ENCODE measurements at places on chromosomes 4 and X. TPM values are rescaled to one million over a fixed set of nuclear protein-coding genes. Genes with fewer than 3 reads are reported as not detected.

The TCEAL8 gene
- 56.3 TPM for polyA plus RNA-seq

The NPY1R gene
- polyA plus RNA-seq = not detected

The DGAT2L6 gene
- not detected for polyA plus RNA-seq

The SPANXN4 gene
- not detected for polyA plus RNA-seq

The EPHA5 gene
- not detected for polyA plus RNA-seq

The SPATA4 gene
- not detected for polyA plus RNA-seq

The TCEAL6 gene
- not detected for polyA plus RNA-seq

The PDHA2 gene
- not detected for polyA plus RNA-seq

The ABCD1 gene
- 3.4 TPM for polyA plus RNA-seq

The ZFP92 gene
- polyA plus RNA-seq = 0.41 TPM

The NPFFR2 gene
- not detected for polyA plus RNA-seq

The FRMD7 gene
- polyA plus RNA-seq = not detected

The SORCS2 gene
- polyA plus RNA-seq = not detected

The NEUROG2 gene
- not detected for polyA plus RNA-seq

The LSM6 gene
- polyA plus RNA-seq = 67.5 TPM

The AFM gene
- polyA plus RNA-seq = not detected

The RPA4 gene
- polyA plus RNA-seq = not detected

The CXCL5 gene
- not detected for polyA plus RNA-seq

The TLR3 gene
- 5.2 TPM for polyA plus RNA-seq

The SFRP2 gene
- polyA plus RNA-seq = not detected

The PPP4R3C gene
- not detected for polyA plus RNA-seq

The TRPC3 gene
- not detected for polyA plus RNA-seq

The PASD1 gene
- polyA plus RNA-seq = not detected

The LDOC1 gene
- polyA plus RNA-seq = 19.3 TPM

The MAP3K15 gene
- not detected for polyA plus RNA-seq

The C1QTNF7 gene
- not detected for polyA plus RNA-seq

The FGFBP2 gene
- polyA plus RNA-seq = 99.3 TPM

The F8A3 gene
- 9.2 TPM for polyA plus RNA-seq

The MTNR1A gene
- not detected for polyA plus RNA-seq

The GPR82 gene
- polyA plus RNA-seq = 0.59 TPM

The KDM5C gene
- 39.1 TPM for polyA plus RNA-seq

The SH3D19 gene
- polyA plus RNA-seq = not detected

The MAGEA12 gene
- polyA plus RNA-seq = not detected

The MAGIX gene
- 0.25 TPM for polyA plus RNA-seq

The WNK3 gene
- 0.13 TPM for polyA plus RNA-seq
